ENCODE measurements at places on chromosomes 13 and 19.

- no peak for DNase-seq
- no peaks in the 10 kb centered on the region for H3K27me3 ChIP-seq
- peaks cover 77% of the 10 kb centered on the region for H3K36me3 ChIP-seq
Measured at GRCh38 chr19:3658004-3658869, 31.6 kb upstream of the CACTIN start.

- DNase-seq, result no peak
- H3K27ac ChIP-seq, result no peak overlapping the region
- no peaks in the 10 kb centered on the region for H3K27me3 ChIP-seq
Measured at GRCh38 chr13:59883885-59884284, 279.8 kb downstream of the DIAPH3 start.

- no peaks in the 10 kb centered on the region for H3K36me3 ChIP-seq
- H3K4me1 ChIP-seq, result peaks cover 5% of the 10 kb centered on the region
- H3K27me3 ChIP-seq, result peaks cover 6% of the 10 kb centered on the region
- no peak for DNase-seq
- H3K4me3 ChIP-seq, result no peak overlapping the region
Measured at GRCh38 chr19:35106291-35106583, 9.4 kb upstream of the FXYD3 start.

DNA sequence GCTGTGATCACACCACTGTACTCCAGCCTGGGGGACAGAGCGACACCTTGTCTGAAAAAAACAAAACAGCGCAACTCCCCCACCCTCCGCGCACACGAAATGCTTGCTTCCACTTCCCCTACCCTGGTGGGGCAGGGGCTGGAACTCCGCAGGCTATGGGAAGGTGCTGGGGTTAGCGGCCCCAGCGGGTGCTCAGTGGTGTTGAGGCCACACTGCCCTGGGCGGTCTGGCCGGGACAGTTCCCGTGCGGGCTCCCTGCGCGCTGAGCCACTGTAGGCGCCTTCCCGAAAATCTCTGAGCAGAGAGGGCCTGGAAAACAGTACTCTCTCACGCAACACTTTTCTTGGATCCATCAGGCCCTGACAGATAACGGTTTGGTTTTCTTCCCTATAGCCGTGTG, 1.1 kb upstream of the WTIP start:
- peaks cover 1% of the 10 kb centered on the region for H3K36me3 ChIP-seq
- peak overlapping the region; percentile 94 for H3K27ac ChIP-seq
- no peak overlapping the region for H3K4me3 ChIP-seq
- H3K27me3 ChIP-seq, result no peaks in the 10 kb centered on the region
- H3K4me1 ChIP-seq, result peaks cover 16% of the 10 kb centered on the region

DNA sequence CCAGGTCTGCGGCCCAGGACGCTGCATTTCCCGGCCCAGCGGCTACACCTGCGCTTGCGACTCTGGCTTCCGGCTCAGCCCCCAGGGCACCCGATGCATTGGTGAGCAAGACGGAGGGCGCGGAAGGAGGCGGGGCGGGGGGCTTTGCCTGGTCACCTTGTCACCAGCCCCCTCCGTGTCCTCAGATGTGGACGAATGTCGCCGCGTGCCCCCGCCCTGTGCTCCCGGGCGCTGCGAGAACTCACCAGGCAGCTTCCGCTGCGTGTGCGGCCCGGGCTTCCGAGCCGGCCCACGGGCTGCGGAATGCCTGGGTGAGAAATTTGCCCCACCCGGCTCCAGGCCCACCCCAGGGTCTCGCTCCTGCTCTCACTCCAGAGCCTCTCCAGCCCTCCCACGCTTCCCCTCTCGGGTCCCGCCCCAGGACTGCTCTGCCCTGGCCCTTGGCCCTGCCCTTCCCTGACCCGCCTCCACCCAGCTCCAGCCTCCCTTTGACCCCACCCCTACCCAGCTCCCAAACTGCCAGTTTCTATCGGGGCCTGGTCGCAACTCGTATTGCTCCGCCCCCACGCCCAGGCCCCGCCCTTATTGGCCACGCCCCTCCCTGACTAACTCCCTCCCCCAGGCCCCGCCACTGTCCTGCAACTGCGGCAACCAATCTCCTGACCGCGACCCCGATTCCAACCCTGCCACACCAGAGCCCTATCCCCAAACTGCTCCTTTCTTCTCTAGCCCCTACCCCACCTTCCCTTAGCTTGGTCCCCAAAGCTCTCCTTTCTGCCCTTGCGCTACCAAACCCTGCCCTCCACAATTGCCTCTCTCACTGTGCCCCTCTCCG, 8.6 kb downstream of the LTBP4 start:
- H3K36me3 ChIP-seq, result no peaks in the 10 kb centered on the region
- H3K4me3 ChIP-seq, result no peak overlapping the region
- peak; percentile 80 for DNase-seq
- no peaks in the 10 kb centered on the region for H3K4me1 ChIP-seq

GRCh38 chr13:111115061-111115964, at the start of gene ARHGEF7:
ARHGEF7 (plus strand) TSS chr13:111115310; CDS start chr13:111115527, 217 bp downstream.
- peaks cover 15% of the 10 kb centered on the region for H3K27me3 ChIP-seq
- peaks cover 2% of the 10 kb centered on the region for H3K4me1 ChIP-seq
- peaks cover 29% of the 10 kb centered on the region for H3K36me3 ChIP-seq
- peak; percentile 43 for DNase-seq

- no peaks in the 10 kb centered on the region for H3K36me3 ChIP-seq
- no peak within 1 kb of the TSS for H3K27ac ChIP-seq
- no peak within 1 kb of the TSS for H3K4me3 ChIP-seq
Measured at GRCh38 chr13:98977568-98978265, at the start of gene DOCK9. DOCK9 (minus strand) TSS chr13:98978064; CDS start chr13:98977909, 155 bp downstream.

- no peaks in the 10 kb centered on the region for H3K27me3 ChIP-seq
- H3K36me3 ChIP-seq, result no peaks in the 10 kb centered on the region
- no peak for DNase-seq
- peaks cover 7% of the 10 kb centered on the region for H3K4me1 ChIP-seq
- H3K4me3 ChIP-seq, result no peak overlapping the region
Measured at GRCh38 chr13:30725326-30726085, 9.8 kb upstream of the ALOX5AP start.

Measured in neuronal stem cell (in vitro differentiated cells).